ENCODE measurements at places on chromosomes 1 and 21.
A peak's percentile ranks its signal among the peaks of the same experiment; 100 is the strongest.

DNA sequence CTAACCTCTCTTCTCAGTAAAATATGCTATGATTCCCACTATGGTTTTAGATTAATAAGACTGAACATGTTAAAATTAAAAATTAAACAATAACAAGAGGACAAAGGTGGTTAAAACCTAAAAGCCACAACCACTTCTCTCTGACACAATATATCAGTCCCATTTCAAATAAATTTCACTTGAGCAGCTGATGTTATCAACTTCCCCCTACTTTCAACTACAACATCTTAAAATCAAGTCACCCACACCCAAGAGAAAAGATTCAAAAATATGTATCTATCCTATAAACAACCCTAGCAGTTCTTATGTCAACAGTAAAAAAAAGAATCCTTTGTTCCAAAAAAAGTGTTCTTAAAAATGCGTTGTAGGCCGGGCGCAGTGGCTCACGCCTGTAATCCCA is 7.5 kb downstream of the PUM1 start:
- no peak for DNase-seq

DNA sequence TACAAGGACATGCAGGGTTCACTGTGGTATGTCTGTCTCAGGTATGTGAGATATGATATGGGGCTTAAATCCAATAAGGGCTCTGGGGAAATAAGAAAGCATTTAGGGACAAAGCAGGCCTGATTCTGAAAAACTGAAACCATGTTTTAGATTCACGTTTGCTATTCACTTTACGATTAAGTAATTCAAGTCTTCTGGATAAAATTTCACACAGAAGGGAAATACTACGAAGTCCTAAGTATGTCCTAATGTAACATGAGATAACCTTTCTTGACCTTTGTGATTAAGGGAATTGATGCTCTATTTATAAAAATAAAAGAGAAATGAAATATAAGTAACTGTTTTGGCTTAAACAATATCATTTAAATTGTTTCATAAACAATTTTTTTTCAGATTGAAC is 55.4 kb downstream of the HNRNPR start:
- no peak for DNase-seq

GRCh38 chr1:168348146-168348709 is 67.6 kb downstream of the TBX19 start:
- no peak for DNase-seq

GRCh38 chr1:156579472-156579871 is at the start of gene TTC24:
Gene TTC24, plus strand, starts transcription at chr1:156579723. Its CDS starts 1,642 bp downstream, at chr1:156581365.
- no peak for DNase-seq

- DNase-seq, result no peak
Measured at GRCh38 chr1:95650631-95651030, 416.6 kb downstream of the RWDD3 start.

DNA sequence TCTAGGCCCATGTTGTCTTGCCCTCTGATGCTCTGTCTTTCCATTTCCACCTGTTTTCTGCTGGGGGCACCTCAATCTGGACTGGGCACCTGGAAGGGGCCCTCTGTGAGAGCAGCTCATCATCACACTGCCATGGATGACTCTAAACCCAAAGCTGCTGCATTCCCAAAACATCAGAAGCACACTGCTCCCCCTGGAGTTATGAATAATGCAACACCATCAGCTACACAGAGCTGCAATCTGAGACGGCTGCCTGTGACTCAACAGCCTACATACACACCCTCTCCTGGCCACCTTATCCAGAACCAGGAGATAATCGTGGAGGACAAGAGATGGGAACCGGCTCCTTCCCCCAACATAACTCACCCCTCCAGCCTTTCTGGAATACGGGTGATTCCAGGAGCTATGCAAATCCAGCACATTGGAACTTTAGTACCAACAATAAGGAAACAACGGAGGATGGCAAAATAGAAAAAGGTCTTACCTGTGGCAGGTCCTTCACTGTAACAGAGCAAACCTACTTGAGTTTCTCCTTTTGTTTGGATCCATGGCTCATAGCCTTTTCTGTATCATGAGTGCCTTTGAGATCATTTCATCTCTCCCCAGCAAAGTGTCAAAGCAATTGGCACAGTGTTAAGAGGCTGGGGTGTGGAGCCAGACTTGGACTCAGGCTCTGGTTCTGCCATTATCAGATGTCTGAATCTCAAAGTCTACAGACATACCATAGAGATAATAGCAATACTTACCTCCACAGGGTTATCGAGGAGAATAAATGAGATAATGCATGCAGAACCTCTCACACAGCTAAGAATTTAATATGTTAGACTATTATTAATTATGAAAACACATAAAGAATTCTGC is 29.3 kb downstream of the AK2 start:
- DNase-seq, result peak; percentile 80

DNA sequence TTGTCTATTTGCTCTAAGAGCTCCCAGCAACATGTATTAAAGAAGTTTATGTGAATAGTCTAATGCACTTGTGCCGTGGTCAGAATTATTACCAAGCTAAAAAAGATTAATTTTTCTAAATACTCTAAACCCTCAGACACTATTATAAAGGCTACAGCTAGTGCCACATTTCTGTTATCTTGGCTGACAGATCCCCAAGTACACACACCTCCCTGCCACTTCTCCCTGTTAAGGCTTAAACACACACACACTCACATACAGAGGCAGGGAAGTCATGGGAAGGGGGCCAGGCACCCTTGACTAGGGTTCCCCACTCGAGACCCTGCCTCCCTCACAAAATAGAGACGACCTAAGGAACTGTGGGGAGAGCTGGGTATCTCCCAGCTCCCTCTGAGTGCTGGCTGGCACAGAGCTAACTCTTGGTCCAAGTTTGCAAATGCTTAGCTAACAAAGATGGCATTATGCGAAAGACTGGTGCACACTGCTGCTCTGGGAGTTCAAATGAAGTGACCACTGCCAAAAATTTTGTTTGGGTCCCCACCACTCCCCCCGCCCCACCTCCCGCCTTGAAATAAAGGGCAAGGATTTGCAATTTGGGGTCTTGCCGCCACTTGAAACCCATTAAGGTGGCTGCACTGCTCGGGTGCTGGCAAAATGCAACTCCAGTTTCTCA is 9.8 kb downstream of the SSBP3 start:
- no peak for DNase-seq

GRCh38 chr1:183096894-183097293 is 73.7 kb downstream of the LAMC1 start:
- no peak for DNase-seq

GRCh38 chr1:236618507-236618906 is 14.2 kb upstream of the HEATR1 start:
- no peak for DNase-seq

DNA sequence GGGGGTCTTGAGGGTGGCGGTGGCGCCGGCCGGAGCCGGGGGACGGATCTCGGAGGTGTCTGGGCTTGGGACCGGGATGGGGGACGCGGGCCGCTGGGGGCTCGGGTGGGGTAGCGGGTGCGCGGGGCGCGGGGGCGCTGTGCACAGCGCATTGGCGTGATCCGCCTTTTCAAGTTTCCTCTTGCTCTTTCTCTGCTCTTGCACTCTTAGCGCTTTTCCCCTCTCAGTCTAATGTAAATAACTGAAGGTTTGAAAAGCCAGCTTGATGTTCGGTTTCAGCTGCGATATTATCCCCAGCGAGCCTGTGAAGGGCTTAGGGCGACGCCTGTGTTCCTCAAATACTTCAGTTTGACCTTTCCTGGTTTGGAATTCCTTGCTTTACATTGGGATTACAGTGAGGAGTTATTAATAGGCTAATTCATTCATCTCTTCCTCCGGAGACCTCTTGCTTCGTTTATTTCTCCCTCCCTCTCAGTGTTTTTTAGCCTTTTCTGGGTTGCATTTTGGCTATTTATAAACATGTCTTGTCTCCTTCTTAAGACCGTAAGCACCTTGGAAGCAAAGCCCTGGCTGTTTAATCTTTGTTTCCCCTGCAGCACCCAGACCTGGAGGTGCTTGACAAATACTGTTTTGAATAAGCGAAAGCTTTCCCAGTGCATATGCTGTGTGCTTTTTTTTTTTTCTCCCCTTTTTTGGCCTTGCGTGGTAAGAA is 693 bp downstream of the RAB4A start:
- peak; percentile 19 for DNase-seq

DNA sequence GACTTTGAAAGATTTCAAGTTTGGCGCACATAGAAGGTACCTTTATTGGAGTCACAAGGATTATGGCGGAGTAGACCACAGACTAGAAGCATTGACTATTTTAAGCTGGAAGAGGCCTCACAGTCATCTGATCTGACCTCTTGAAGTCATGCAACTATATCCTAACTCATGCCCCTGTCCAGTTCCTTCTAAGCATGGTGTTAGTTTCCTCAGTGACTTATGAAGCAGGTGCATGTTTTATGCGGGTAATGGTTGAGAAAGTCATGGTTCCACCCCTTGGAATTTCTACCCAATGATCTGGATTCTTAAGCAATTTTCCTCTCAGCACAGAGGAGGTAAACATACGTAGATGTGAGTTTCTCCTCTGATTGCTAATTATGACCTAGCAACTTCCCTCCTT is 11.7 kb downstream of the OLFML3 start:
- DNase-seq, result no peak

DNA sequence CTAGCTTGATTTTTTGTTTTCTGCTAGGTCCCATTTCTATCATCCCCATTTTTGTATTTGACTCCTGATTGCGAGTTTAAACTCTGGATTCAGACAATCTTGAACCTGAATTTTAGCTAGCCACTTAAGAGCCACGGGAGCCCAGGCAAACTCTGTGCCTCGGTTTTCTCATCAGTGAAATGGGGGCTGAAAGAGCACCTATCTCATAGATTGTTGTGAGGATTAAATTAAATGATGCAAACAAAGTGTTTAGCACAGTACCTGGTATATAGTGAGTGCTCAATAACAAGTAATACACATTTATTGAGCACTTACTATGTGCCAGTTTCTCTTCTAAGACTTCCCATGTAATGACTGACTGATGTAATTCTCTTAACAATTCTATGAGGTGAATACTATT is 158.1 kb upstream of the POU3F1 start:
- no peak for DNase-seq

DNA sequence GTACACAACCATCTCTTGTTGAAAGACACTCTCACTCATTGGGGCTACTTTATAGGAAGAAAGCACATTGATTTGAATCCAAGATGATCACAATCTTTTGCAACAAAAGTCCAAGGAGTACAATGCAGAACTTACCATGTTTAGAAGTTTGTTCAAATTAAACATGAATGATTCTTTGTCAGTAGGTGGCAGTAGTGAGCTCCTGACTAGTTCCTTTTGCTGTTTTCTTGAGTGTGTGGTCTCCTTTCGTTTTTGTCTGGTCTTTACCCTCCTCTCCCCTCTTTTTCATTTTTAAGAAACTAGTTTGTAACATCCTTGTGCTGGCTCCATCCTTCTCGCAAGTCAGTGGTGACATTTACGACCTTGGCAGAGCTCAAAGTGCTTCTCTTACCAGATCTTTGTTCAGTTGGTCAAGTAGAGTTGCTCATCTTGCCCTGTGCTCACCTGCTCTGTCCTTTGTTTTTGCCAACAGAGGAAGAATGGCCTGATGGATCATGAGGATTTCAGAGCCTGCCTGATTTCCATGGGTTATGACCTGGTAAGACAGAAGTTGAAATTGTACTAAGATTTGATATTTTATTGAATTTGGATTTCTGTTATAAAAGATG is 35.7 kb upstream of the MTR start:
- peak; percentile 21 for DNase-seq

- DNase-seq, result no peak
Measured at GRCh38 chr1:231201979-231202633, 38.9 kb upstream of the GNPAT start.

DNA sequence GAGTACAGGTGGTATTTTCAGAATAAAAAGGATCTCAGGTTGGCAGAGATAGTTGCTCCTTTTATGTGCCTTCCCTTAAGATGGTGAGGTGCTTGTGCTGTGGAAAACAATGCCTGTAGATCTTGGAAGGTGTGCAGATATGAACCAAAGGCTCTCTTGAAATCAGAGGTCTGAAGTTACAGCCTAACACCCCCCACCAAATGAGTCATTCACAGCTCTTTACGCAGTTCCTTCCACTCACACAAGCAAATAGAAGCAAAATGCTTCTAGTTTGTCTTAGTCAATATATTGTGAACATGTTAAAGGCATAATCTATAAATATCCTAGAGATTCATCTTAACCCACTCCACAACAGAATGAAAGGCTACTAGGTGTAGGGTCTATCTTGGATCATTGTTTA is 128.9 kb upstream of the NR5A2 start:
- DNase-seq, result no peak

DNA sequence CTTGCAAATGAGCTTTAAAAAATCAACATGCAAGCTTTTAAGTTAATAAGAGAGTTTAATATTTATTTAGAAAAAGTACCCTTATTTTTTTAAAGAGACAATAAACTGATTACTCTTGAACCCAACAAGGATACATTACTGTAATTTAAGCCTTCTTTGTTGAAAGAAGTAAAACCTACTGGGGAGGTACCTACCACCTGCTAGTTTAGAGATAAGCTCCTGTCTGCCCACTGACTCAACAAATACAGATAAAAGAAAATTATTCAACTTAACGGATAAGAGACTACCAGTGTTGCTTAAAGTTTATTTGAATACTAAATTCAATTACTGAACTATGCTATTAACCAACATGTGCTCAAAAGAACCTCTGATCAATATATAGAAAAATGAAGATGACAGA is 23.1 kb downstream of the USP24 start:
- DNase-seq, result no peak

- peak; percentile 12 for DNase-seq
Measured at GRCh38 chr1:173057984-173058383, 7.2 kb upstream of the TNFSF18 start.

DNA sequence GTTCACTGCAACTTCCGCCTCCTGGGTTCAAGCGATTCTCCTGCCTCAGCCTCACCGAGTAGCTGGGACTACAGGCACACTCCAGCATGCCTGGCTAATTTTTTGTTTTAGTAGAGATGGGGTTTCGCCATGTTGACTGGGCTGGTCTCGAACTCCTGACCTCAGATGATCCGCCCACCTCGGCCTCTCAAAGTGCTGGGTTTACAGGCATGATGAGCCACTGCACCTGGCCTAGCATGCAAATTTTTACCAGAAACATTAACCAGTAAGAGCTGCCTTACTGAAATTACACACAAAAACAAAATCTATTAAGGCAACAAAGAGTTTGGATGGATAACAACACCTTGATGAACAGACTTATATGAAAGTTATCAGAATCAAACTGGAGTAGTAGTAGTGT is 12.1 kb downstream of the ZZZ3 start:
- DNase-seq, result no peak

All from CD14-positive monocyte (primary cell).